ENCODE measurements at places on chromosomes 1 and 21.

DNA sequence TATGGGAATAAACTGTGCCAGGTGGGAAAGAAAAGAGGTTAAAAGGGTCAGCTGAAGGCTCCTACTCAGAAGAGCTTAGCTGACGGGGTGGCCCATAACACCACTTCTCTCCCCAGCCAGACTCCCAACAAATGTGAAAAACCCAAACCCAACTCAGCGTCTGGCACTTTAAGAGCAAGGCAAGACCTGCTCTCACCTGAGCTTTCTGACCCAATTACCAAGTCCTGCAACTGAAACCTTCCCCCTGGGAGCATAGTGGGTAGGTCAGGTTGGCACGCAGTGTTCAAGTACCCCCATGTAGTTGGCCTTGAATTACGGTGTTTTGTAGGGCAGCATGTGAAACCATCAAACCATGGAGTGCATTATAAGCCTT is 3.2 kb downstream of the IRF6 start:
- DNase-seq: no peak

DNA sequence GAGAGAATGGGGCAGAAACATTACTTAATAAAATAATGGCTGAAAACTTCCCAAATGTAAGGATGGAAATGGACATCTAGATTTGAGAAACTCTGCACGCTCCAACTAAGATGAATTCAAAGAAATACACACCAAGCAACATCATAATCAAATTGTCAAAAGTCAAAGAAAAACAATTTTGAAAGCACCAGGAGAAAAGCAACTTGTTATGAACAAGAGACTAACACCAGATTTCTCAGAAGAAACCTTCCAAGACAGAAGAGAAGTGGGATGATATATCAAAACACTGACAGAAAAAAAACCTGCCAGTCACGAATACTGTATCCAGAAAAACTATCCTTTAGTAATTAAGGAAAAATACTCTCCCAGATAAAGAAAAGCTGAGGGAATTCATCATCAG is 208.6 kb upstream of the SAMSN1 start:
- no peak for DNase-seq

- no peak for DNase-seq
Measured at GRCh38 chr1:7921796-7922195, 18.8 kb downstream of the TNFRSF9 start.

- DNase-seq: no peak
Measured at GRCh38 chr1:53657891-53658396, 81.0 kb downstream of the GLIS1 start.

- no peak for DNase-seq
Measured at GRCh38 chr1:42756956-42757891, 9.6 kb downstream of the P3H1 start.

- no peak for DNase-seq
Measured at GRCh38 chr1:233844692-233845091, 59.8 kb upstream of the SLC35F3 start.

DNA sequence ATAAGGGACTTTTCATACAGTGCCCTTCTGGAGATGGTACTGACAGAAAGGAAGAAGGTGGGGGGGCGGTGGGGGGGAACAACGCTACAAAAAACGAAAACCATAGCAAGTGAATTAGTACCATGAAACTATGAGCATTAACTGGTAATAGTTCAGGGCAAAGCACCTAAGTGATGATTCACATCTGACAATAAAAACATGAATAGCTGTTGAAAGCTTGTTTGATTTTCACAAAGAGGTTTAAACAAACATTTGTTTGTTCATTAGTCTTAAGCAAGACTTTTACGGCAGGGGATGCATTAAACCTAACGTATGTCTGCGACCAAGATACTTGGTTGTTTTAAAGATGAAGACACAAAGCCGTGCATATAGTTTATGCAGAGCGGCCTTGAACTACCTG is 177.5 kb downstream of the LMO4 start:
- no peak for DNase-seq

GRCh38 chr1:99660496-99660895 is 14.6 kb downstream of the PALMD start:
- no peak for DNase-seq

DNA sequence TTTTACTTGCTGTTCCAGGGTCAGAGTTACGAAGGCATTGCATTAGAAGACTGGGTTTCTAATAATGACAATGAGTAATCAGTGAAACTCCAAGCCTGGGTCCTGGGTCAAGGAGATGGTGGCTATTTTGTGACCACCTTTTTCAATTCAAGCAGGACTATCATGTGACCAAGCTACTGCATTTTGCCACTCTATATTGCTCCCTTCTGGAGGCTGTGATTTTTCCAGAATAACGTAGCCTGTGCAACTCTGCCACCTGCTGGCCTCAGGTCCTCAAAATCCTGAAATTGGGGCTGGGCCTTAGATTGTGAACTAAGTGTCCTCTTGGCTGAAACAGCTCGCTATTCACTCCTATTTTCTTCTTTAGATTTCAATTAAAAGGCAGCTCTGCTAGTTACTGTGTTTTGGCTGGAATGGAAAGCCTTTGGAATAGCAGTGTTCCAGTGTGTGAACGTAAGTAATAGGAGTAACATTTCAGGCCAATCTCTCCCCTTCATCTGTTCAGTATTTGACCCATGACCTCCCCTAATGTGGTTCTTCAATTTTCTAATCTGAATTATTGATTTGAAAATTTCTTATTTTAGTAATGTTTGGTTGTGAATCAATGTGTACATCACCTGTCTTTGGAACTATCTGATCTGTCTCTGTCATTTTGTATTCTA is 52.9 kb upstream of the CD46 start:
- peak; percentile 31 for DNase-seq

- DNase-seq: no peak
Measured at GRCh38 chr1:94550396-94550795, 8.8 kb upstream of the F3 start.

GRCh38 chr1:41381692-41382479 is 20.7 kb downstream of the FOXO6 start:
- no peak for DNase-seq

DNA sequence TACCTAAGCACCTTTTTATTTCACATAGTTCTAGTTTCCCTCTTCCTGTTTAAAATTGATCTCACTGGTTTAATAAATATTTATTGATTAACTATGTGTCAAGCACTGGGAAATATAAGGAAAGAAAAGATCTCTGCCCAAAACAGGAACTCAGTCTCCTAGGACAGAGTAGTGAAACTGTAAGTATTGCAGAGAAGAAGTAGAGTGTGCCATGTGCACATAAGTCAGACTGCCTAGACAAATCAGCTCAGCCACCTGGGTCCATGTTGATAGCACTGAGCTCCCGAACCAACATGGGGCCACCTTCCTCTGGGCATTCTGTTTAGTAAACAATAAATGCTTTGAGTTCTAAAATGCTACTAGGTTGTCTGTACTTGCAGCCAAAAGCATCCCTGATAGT is 9.8 kb upstream of the SSX2IP start:
- no peak for DNase-seq

GRCh38 chr1:109104364-109105151 is 9.4 kb upstream of the ELAPOR1 start:
- DNase-seq: no peak

DNA sequence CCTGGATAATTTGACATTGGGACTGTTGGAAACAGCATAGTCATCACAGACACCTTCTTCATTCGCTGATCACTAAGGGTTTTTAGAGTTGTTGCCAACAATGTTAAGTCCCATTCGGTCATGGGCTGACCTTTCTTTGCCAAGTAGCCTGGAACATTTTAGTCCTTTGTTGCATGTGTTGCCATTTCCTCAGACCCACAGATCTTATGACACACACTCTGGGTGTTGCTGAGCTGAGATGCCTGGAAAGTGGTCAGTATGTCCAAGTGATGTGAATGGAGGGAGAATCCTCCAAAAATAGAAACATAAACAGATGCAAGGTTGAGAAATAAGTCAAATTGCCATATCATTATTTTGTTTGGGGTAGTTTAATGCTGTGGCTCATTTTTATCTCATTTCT is 61.5 kb upstream of the GJA5 start:
- no peak for DNase-seq

DNA sequence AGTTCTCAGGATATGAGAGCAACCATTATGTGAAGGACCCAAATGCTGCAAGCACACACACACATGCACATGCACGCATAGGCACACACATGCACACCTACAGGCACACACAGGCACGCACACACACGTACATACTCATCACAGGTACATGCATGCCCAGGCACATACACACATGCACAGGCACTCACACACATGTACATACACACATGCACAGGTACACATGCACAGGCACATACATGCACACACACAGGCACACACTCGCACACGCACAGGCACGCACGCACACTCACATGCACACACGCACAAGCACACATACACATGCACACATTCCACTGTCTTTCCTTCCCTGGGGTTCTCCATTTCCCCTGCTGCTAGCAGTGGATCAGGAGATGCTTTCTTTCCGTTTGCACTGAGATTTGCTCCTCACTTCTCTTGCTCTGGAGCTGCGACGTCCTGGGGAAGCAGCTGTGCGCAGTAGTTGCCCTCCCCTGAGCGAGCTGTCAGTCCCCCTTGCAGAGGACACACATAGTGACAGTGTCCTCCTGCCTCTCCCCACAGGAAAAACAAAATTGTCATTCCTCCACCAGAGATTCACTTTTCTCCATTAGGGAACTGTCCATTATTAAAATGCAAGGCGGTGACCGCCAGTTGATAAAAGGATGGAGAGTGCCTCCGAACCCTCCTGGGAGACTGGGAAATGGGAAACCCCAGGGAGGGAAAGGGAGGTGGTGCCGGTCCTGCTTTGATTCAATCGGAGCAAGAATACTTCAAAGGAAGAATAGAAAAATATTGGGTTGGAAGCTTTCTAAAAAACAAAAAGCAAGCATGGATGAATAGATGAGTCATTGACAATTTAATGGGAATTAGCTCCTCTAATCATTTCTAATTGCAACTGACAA is 69.5 kb downstream of the WDR4 start:
- no peak for DNase-seq

GRCh38 chr1:147167365-147167764 is 4.9 kb downstream of the PRKAB2 start:
- DNase-seq: no peak

GRCh38 chr1:12513181-12513580 is 104.8 kb downstream of the DHRS3 start:
- DNase-seq: no peak

DNA sequence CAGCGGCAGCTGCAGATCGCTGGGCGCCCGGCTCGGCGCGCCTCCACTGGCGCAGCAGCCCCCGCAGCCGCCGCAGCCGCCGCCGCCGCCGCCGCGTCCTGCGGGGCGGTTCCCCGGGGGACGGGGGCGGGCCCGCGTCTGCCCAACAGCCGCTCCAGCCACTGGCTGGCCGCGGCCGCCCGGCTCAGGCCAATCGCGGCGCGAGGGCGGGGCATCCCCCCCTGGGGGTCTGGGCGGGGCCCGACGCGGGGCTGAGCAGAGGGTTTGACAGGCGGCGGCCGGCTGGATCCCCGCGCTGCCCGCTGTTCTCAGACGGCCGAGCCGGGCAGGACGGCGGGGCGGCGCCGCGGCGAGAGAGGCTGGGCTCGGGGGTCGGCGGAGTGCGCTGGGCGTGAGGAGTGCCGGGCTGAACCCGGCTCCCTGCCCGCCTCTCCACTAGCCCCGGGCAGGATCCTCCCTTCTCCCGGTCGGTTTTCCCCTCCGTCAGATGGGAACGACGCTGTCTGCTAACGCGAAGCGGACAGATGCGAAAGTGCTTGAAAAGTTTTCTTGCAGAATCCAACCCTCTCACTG is at the start of gene GLIS1:
GLIS1 (minus strand) TSS at position 56 of the 573 bp plus-strand sequence. CDS start 1,100 bp downstream, outside the sequence.
- peak; percentile 18 for DNase-seq

GRCh38 chr1:204003536-204003935 is 69.4 kb upstream of the SOX13 start:
- no peak for DNase-seq

GRCh38 chr1:230149751-230150584 is 82.9 kb downstream of the GALNT2 start:
- no peak for DNase-seq

GRCh38 chr1:23126801-23127200 is 41.9 kb downstream of the LUZP1 start:
- no peak for DNase-seq

DNA sequence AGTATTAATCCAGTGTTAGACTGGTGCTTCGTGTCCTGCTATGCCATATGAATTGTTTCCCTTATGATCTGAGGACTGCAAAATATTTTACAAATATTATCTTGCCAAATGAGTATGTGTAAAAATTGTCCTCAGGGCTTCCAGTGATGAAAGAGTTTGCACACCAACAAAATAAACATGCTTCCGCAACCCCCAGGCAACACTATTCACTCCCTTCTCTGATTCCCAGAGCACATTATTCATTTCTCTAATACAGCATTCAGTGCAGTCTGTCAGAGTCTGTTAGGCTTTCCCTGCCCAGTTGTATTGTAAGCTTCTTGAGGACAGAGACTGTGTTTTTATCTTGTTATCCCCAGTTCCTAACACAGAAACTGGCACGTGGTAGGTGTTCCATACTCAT is 409.9 kb upstream of the C1orf87 start:
- no peak for DNase-seq

- no peak for DNase-seq
Measured at GRCh38 chr1:39799770-39800470, 11.3 kb upstream of the BMP8B start.

GRCh38 chr1:43220905-43221778 is 48.6 kb upstream of the TMEM125 start:
- no peak for DNase-seq

DNA sequence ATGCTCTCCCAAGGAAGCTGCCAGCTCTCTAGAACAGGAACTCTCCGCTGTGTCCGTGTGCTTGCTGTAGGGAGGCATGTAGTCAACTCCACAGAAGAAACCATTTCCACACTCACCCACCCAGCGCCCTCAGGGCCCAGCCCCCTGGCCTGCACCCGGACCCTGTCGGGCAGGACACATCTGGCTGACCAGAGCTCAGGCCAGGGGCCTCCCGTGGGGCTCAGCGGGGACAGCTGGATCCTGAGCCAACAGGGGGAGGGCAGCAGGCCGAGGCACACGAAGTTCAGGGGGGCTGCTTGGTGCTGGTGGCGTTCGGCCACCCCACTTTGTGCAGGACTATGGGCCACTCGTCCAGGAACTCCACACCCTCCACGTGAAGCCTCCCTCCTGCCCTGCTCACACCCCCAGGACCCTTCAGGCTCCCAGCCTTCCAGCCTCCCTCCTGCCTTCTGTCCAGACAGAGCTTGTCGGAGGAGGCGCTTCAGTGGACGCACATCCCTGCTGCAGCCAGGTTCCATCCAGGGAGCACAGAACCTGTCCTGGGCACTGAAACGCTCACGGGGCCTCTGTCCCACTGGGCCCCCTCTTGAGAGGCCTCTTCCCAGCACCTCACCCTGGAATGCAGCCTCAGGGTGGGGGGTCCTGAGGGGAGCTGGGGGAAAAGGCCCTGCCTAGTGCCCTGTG is 15.0 kb upstream of the FAAP20 start:
- DNase-seq: no peak

- DNase-seq: no peak
Measured at GRCh38 chr1:93518516-93518915, 70.6 kb downstream of the FNBP1L start.

DNA sequence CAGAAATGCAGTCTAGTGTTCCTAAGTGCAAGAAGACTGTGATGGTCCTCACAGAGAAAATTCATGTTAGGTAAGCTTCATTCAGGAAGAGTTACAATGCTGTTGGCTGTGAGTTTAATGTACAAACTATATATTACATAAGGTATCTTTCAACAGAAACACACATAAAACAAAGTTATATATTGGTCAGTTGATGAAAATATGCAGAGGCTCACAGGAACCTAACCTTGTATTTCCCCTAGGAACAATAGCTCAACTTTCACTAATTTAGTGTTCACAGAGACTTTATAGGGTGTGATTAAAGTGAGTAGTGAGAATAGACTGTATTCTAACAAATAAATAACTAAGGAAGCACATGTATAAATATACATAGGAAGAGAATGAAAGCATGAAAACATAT is 676.9 kb upstream of the ADGRL4 start:
- DNase-seq: no peak

GRCh38 chr1:115867216-115867615 is 26.3 kb upstream of the NHLH2 start:
- DNase-seq: no peak

Measured in NCI-H1417 treated with DMSO at 0.1 percent for 48 hours (cell line).